ENCODE measurements at places on chromosomes 6 and 20.

- no peak for DNase-seq
These were observed 5.0 kb downstream of the CPXM1 start for GRCh38 chr20:2795451-2795850.

DNA sequence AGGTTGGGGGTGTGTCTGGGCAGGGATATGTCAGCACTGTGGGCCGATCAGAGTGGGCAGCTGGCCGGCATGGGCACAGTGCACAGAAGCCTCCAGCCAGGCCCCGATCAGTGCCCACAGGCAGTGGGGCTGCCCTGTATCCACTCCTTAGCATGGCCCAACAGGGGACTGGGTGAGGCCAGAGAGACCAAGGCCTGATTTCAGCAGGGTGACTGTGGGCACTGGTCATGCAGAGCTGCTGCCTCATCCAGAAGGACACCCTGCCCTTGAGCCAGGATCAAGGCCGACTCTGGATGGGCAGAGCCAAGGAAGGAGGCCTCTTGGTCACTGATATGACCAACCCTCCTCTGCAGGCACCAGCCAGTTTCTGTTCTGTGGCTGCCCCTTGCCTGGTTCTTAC is 159.7 kb downstream of the CDH4 start:
- DNase-seq: no peak

DNA sequence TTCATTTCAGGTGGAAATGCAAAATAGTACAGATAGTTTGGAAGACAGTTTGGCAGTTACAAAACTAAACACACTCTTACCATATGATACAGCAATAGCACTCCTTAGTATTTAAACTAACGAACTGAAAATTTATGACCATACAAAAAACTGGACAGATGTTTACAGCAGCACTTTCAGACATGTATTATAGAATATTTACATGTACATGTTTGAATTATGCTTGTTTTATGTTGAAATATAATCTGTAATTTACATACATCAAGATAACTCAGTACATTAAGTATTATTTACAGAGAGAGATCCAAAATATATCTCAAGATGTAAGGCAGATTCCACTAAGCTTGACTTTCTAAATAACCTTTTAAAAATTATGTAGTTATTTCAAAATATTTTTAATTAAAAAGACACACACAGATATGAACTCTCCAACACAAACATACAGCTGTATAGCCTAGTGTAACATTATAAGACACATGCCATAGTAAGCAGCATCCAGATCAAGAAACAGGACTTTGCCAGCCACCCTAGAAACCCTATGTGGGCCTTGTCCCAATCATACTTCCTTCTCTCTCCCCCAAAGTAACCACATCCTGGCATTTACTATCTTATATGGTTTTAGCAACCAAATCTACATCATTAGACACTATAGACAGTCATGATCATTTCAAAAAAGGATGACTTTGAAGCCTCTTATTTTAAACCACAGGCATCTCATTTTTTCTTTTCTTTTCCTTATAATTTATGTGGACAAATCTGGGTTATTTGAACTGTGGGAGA is 82.2 kb downstream of the MAN1A1 start:
- no peak for DNase-seq

DNA sequence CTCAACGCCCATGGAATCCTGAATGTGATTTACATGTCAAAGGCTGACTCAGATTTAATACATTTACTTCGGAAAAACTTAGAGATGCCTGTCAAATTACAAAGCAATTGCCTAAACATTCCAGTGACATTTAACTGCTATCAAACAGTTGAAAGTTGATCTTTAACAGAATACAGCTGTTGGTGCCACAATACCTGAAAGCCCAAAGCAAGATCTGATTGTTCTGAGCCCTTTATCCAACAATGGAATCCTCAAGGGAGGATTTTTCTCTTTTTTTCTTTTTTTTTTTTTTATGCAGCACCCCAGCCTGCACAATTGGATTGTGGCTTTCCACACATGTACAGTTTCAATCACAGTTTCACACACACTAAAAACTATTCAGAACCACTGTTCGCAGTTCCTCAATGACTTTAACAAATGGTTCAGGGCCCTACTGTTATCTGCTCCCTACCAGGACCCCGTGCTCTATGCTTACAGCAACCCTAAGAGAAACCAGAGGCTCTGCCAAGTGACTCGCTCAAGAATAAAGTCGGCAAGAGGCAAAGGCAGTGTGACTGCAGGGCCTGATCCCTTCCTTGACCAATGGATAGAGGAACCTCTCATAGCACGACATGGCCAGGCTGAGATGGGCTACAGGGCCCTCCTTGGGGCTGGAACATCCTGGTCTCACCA is 33.3 kb downstream of the EPB41L2 start:
- DNase-seq: no peak

DNA sequence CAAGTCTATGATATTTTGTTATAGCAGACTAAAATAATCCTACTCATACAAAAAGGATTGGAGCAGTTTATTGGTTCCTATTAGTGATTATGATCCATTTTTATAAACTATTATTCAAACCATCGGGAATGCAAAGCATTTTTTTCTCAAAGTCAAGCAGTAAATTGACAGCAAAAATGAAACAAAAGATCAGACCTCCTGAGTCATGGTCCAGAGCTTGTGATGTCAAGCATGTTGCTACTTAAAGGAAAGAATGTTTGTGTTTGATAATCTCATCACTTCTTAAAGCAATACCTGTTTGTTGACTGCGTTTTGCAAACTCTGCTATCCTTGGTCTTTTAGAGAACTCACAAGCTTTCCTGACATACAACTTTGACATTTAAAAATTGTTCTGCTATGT is 204.4 kb downstream of the SAMD5 start:
- no peak for DNase-seq

GRCh38 chr6:136173519-136174507 is 76.3 kb downstream of the MTFR2 start:
- DNase-seq: no peak

GRCh38 chr6:34581561-34581920 is 25.4 kb upstream of the SPDEF start:
- no peak for DNase-seq

GRCh38 chr6:87102151-87102621 is 7.3 kb upstream of the CGA start:
- DNase-seq: no peak

- no peak for DNase-seq
These were observed 171.2 kb upstream of the BMP5 start for GRCh38 chr6:56046576-56046975.

GRCh38 chr6:166657531-166657930 is 30.5 kb upstream of the RPS6KA2 start:
- no peak for DNase-seq

- DNase-seq: no peak
These were observed 19.3 kb downstream of the JARID2 start for GRCh38 chr6:15264902-15265761.
